ENCODE measurements at places on chromosomes 16 and 17.
A peak's percentile ranks its signal among the peaks of the same experiment; 100 is the strongest.

- peak; percentile 40 for DNase-seq
Observed at GRCh38 chr17:1643293-1643998, 2.1 kb downstream of the SCARF1 start.

GRCh38 chr17:77354670-77355455 is 214.1 kb downstream of the SEC14L1 start:
- no peak for DNase-seq

- DNase-seq, result peak; percentile 94
Observed at GRCh38 chr17:4721203-4722135, 9.8 kb upstream of the MED11 start.

DNA sequence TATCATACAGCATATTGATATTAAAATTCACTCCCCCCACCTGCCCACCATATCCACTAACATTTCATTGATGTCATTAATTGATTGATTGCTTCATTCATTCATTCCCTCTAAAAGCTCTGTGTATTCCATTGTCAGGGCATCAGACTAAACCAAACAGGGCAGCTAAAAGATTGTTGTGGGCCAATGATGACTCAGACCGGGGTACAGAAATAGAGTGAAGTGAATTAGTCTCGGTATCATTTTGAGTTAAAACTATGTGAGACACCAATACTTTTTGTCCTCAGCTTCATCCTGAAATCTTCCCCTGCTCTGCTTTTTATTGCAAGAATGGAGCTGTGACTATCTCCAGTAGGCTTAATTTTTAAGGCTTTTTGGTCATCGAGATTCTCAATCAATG is 868.3 kb downstream of the CDH11 start:
- DNase-seq, result no peak

DNA sequence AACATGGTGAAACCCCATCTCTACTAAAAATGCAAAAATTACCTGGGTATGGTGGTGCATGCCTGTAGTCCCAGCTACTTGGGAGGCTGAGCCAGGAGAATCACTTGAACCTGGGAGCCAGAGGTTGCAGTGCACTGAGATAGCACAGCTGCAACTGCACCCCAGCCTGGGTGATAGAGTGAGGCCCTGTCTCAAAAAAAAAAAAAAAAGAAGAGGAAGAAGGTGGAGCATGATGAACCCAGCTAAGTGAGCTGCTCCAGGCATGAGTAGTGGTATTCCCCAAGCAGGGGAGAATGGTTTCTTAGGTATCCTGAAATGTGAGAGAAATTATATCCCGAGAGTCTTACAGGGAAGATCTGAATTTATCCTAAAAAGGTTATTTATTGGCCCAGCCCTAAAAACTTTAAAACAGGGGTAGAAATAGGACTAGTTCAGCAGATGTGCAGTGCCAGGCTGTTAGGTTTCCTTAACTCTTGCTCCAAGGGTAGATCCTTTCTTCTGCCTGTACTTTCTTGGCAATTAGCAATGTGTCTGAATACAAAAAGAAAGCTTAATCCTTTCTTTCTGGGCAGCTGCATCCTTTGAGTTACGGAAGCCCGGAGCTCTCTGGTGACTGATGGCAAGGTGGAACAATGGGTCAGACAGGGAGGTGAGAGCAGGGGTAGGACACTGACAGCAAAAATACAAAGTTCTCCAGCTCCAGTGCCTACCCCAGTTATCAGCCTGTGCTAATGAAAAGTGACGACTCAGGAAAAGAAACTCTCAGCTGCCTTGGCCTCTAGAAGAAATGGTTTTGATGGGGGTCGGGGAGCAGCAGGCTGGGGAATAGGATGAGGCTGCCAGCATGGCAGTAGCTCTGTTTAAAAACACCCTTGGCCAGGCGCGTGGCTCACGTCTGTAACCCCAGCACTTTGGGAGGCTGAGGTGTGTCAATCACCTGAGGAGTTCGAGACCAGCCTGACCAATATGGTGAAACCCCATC is 36.5 kb upstream of the TOB1 start:
- DNase-seq, result no peak

DNA sequence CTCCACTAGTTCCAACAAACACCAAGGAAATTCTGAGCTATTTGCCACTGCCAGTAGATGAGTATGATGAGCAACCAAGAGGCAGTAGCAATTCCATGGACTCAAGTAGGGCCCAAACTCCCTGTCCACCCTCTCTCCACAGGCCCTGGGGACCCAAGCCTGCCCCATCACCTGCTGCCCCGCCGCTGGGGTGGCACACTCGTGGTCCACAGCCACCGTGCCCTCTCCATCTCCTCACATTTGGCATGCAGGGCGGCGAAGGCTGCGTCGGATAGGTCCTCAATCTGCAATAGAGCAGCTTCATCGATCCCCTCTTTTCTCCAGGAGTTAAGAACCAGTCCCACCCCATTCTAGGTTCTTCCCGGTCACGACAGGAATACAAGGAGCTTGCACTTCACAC is 33.9 kb downstream of the STH start:
- no peak for DNase-seq

DNA sequence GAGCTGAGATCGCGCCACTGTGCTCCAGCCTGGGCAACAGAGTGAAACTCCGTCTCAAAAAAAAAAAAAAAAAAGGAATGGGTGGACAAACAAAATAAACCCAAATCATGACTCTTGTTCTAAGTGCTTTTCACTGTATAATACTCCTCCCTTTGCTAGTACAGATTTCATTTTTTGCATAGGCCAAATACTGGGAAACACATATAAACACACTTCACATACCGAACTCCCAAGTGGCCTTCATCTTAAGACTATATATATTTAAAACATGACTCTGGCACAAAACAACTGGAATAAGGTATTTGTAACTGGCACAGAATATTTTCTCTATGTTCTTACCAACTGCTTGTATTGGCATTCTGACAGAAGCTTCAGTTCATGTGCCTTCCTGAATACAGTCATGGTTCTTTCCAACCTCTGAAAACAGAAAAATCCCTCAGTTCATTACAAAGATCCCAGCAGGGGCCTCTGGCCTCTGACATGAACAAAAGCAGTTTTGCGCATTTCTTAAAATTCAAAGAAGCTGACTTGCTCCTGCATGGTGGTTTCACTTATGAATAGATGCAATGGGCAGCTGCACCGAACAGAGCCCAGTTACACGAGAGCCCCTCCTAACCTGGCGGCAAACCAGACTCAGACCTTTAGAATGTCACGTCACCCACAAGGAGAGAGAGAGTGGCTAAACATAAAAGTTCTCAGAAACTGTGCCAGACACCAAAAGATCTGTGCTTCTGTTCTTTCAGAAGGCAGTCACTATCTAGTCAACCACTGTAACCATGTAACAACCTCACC is 19.1 kb upstream of the COPRS start:
- no peak for DNase-seq

DNA sequence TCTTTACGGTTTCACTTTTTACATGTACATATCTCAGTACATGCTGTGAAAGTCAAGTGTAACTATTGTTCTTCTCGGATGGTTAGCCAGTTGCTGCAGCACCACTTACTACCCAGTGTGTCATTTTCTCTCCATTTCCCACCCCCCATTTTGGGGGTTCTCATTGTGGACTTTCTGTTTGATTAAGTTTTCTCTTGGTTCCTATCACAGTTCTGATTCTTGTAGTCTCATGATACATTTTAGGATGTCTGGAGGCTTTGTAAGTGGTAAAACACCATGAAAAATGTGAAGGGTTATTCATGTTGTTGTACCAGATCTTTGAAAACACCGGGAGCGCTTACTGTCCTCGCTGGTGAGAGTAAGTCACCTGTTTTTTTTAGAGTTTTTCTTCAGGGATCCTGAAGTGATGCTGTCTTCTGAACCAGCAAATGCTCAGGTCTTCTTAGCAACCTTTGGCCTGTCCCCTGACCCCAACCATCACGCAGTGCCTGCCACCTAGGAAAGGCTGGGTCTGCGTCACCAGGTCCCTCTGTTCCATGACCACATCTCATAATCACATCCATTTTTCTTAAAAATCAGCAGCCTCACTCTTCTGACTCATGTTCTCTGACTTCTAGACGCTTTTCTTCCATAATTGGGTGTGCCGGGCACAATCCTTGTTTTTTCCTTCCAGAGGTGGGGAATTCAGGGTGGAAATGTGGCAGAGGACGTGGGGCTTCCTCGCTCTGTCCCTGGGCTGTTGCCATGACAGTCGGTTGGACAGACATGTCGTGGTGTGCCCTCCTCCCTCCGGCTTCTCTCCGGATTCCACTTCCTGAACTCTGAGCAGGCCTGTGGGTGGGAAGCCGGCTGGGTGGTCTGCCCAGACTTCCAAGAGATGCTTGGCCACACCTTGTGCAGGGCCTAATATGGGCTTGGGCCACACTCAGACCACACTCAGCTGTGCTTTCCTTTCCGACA is 102.6 kb downstream of the NTN1 start:
- no peak for DNase-seq

- no peak for DNase-seq
Observed at GRCh38 chr17:41026715-41027471, at the start of gene KRTAP1-5. Gene KRTAP1-5 (minus strand): TSS chr17:41027208. CDS start chr17:41027155, 53 bp downstream.

GRCh38 chr16:12258861-12259645 is 282.5 kb downstream of the SNX29 start:
- no peak for DNase-seq

DNA sequence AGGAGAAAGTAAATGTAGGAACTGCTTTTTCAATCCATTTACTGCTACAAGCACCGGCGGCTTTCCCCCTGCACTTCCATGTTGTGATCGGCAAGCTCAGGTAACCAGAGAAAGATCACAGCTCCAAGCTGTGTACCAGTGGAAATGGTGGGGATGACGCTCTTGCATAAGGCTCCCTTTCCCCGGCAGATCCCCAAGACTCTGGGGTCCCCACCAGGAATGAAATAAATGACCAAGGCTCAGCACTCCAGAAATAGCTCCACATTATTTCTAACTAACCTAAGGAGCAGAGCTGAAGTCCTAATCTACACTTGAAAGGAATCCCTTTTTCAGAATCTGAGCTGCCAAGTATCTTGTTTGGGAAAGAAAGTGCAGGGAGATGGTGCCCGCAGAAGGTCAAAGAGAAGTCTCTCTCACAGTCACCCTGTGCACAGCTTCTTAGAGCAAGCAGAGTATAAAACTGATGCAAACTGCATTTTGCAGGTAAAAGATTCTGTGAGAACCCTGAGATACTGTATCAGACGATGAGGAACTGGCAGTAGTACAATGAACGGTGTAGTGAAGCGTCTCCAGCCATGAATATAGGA is 11.1 kb downstream of the GRB2 start:
- no peak for DNase-seq

DNA sequence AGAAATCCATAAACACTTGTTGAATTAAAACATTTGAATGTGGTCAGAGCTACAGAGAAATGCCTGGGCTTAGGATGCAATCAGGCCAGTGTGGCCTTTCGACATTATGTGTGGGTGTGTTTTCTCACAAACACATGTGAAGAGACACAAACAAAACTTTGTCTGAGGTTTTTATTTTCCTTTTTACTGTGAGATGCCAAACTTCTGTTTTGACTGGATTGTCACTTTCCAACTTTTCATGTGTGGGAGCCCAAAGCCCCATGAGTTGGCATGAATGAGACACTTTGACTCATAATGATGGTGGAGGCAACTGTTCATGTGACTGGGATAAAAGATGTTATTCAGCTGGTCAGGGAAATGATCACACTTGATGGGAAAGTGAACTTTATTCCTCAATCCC is 71.9 kb upstream of the GAS7 start:
- DNase-seq, result no peak

DNA sequence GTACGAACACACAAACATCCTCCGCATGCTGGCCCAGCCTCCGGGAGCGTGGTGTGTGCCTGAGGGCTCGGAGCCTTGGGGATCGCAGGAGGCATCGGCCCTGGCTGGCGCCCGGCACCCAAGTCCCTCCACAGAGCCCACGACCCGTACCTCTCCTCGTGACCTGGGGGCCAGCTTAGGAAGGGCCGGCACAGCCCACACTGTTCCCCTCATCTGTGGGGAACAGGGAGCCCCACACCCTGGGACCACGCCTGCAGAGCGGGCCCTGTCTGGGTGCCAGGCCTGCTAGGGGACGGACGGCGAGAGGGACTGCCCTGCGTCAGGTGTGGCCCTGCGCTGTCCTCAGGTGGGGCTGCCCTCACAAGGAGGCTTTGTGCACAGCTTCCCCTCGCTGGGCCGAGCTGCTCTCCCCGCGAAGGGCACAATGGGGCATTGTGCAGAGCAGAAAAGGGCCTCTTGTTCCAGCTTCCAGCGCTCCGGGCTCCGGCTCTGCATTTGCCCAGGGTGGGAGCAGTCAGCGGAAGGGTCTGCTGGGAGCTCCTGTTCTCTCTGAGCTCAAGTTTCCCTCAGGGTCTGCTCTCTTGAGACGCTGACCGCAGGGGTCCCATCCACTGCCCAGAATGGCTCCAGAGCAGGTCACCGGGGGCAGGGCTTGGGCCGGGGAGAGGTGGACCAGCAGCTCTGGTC is 1.7 kb upstream of the LMF1 start:
- DNase-seq, result no peak

GRCh38 chr17:16342979-16343378 is 10.3 kb downstream of the CENPV start:
- no peak for DNase-seq

DNA sequence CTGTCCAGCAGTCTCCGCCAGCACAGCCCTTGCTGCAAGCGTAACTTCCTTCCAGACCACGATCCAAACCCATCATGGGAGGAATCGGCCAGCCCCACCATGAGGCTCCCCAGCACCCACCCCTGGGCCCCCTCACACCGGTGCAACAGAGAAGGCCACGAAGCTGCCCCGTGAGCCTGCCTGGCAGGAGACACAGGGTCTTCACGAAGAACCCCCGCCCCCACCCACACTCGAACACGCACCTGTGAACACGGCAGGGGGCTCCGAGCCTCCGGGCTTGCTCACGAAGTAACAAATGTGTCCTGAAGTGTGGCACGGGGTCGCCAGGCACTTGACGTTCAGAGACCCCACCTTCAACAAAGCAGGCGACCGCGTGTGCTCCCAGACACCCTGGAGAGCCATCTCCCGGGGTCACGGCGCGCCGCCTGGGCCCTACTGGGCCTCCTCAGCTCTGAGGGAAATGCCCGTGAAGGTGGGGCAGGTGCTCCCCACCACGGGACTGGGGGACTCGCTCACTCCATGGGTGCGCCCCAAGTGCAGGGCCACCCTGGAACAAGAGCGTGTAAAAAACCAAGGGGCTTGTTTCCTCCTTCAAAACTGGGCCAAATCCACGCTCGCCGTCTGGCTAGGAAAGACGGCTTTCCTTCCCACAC is 7.6 kb downstream of the HAGH start:
- DNase-seq, result no peak
